ENCODE measurements at places on chromosomes 13 and 19.
A peak's percentile ranks its signal among the peaks of the same experiment; 100 is the strongest.

DNA sequence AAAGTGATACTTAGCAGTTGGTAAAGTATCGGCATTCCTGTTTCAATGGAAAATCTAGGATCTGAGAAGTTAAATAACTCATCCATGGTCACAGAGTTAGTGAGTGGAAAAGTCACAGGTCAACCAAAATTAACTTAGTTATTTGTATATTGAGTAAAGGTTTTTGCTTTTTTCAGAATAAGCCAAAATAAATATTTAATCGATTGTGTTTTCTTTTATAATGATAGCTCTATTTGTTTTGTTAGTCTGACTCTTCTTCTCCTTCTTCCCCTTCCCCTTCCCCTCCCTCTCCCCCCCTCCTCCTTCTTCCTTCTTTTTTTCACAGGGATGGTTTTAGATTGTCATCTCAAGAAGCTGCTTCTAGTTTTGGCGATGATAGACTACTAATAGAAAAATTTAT, 173.5 kb downstream of the PCCA start:
- no peak for DNase-seq

DNA sequence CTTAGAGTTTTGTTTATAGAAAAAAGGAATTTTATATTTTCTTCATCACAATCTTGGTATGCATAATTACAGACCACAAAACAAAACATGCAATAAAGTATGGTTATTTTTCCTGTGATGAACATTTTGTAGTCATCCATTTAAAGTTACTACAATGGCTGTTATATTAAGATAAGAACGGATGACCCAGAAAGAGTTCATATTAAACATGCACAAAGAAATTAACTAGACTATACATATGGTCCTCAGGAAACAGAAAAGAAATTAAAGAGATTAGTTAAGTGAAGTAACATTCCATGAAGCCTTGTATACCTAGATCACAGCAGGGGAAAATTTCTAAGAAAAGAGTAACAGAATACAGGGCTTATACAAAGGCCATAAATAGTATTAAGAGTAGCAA, 36.8 kb downstream of the RBM26 start:
- DNase-seq: no peak

DNA sequence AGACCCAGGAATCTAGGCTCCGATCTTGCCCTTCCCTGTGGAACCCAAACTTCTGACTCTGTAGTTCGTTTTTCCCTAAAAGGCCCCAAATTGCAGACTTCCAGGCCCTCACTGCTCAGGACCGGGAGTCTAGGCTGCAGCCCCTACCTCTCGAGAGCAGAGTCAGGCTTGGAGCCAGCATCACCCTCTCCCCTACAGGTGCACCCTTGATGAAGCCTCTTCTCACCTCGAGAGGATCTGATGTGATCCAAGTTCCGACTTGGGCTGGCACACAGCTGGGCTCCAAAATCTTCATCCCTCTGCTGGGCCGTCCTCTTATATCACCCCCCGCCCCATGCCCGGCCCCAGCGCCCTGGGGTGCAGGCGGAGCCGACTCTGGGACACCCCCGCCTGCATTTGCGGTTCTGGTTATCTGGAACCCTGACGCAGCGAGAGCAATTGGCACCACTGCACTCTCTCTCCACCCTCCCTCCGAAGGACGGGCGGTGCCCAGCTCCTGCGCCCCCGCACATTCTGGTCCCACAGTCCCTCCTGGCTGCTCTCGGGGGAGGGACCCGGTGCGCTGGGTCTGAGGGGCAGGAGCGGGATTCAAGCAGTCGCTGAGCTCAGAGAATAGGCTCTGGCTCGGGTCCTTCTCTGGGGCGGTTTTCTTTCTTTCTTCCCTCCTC, at the start of gene KLK7:
TSS of gene KLK7 (minus strand) at position 293 of the 668 bp plus-strand sequence. CDS start 1,518 bp downstream, outside the sequence.
- DNase-seq: no peak

DNA sequence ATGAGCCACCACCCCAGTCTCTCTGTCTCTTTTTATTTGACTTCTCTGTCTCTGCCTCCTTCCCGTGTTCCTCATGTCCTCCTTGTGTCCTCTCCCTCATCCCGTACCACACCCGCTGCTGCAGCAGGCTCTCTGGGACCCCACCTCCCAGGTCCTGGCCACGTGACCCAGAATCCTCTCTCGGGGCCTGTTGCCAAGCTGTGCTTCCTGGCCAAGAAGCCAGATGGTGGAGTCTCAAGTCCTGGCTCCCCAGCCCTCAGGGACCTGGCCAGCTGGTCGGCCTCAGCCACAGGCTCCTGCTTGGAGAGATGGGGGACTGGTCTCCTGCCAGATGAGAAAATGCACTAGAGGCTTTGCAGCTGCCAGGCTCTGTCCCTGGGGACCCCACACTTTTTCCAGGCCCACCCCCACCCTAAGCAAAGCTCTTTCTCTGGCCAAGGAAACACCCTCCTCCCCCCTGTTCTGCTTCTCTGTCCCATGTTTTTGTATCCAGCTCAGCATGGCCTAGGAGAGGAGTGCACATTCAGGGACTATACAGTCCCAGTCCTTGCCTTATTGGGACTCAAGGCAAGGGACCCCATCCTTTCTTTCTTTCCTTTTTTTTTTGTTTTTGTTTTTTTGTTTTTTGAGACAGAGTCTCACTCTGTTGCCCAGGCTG, 34.3 kb upstream of the SHKBP1 start:
- peak; percentile 29 for DNase-seq

DNA sequence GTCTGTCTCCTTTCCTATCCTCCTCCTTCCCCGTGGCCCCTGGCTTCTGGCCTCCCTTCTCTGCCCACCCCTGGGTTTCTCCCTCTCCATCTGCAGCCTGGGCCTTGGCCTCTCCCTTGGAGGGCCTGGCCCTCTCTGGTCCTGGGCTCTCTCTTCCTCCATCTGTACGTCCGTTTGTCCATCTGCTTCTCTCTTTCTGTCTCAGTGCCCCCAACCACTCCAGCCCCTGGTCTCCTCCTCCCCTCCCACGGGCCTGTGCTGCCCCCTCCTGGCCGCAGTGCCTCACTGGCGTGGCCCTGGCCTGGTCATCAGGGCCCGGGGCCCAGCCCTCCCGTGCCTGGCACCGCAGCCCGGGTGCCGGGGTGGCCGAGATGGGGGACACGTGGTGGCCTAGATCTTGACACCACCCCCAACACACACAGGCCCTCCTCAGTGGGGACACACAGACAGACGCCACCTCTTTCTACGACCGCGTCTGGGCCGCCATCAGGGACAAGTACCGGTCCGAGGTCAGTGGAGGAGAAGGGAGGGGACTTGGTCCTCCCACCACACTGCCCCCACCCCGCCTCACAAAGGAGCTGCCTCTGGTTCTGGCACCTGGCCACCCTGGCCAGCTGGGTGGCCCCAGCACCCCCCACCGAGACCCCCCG, 11.3 kb downstream of the PRKCSH start:
- peak; percentile 87 for DNase-seq

DNA sequence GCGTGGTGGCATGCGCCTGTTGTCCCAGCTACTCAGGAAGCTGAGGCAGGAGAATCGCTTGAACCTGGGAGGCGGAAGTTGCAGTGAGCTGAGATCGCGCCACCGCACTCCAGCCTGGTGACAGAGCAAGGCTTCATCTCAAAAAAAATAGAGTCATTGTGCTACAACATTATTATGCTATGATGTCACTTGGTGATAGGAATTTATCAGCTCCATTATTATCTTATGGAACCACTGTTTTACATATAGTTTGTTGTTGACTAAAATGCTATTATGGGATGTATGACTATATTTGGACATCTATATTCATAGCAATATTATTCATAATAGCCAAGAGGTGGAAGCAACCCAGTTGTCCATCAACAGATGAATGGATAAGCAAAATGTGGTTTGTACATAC, 26.4 kb upstream of the SLC7A1 start:
- no peak for DNase-seq

GRCh38 chr19:42175952-42176648, 41.4 kb downstream of the DEDD2 start:
- no peak for DNase-seq

DNA sequence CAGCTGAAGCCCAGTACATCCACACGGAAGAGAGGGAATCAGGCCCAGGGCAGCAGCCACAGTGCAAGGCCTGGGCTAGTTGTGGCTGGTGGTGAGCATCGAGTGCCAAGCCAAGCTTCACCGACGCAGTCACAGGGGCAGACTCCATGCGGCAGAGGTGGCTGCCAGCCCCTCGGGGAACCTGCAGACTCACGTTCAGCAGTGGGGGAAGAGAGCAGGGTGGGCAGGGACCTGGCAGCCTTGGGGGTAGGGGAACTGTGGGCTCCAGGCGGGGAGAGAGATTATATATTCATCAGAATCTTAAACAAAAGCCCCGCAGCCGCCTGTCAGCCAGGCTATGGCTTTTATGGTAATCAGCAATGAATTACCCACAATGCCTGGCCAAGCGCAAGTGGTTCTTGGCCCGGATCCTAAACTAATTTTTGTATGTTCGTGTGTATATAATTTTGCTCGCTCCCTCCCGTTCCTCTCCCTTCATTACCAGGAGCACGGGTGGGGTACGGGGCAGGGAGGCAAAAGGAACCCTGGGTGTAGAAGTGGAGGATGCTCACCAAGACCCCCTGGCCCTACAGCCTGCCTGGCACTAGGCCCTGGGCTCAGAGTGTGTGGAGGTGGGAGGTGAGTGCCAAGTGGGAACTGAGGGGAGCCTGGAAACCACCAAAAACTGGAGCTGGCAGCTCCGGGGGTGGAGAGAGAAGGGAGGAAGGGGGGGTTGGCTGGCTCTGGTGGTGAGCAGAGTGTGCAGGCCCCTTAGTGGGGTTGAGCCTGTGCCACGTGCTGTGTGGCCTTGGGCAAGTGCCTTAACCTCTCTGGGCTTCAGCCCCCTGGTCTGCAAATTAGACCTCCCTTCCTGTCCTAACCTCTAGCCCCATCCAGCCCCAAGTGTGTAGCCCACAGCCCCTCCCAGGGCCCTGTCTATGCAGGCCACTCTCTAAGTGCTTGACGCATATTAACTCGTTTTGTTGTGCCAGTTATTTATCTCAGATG, 31.9 kb downstream of the PTPRS start:
- DNase-seq: peak; percentile 72

DNA sequence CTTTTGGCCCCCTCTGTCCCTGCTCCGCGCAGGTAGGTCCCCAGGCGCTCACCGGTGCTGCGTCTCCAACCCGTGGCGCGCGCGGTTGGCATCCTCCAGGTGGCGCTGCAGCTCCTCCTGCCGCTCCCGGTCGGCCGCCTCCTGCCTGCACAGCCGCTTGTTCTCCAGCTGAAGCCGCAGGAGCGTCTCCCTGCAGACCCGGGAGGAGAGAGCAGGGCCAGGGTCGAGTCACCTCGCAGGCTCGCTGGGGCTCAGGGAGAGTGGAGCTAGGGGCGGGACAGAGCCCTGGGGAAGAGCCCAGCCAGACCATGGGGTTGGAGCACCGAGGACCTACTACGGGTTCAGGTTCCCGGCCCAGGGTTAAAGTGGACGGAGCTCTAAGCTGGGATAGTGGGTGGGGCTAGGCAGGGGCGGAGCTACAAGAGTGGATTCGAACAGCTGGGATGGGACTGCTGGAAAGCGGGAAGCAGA, 9.3 kb downstream of the HOOK2 start:
- peak; percentile 40 for DNase-seq

DNA sequence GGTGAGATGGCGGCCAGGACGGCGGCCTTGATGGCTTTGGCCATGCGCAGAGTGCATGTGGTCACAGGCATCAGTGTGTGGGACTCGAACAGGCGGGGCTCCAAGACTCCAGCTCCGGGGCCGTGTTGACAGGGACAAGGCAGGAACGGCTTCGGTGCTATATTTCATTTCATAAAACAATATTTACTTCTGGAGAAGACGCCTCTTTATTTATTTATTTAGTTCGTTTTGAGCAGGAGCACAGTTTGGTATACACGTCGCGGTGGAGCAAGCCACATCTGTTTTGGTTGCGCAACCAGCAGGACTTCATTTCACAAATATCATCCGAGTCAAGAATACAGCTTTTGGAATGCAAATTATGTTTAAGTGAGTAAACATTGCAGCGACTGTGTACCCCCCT, 166.7 kb upstream of the TSHZ3 start:
- no peak for DNase-seq

DNA sequence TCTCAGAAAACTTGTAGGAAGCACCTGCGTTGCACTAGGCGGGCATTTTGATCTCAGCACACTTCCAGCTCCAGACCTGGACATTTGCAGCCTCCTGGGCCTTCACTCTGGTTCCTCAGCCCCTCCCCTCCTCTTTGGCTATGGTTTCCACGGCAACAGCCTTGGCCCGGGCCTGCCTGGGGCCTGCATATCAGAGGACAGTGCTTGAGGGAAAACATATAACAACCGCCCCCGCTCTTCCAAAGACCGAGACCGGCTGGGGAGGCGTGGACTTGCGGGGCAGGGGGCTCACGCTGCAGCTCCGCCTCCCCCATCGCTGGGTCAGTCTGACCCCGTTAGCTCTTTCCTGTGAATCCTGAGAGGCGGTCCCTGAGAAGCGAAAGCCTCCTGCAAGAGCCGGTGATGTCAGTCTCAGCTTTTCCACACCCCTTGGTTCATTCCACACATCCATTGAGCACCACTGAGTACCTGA, 125.7 kb upstream of the PEG3 start:
- DNase-seq: no peak

DNA sequence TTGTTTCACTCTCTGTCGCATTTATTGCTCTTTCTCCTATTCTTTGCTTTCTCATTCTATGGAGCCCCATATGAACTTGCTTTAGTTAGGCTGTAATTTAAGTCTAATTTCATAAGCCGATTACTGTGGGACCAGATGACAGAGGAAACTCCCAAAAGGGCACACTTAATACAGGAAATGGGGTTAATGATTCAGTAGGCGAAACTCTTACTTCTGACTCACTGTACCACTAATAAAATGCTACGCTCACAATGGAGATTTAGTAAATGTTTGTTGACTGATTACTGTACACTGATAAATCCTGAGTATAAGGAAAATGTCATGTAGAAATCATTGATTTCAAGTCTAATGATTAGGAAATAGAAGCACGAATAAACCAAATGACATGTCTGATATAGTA, 276.4 kb downstream of the KLF5 start:
- no peak for DNase-seq

DNA sequence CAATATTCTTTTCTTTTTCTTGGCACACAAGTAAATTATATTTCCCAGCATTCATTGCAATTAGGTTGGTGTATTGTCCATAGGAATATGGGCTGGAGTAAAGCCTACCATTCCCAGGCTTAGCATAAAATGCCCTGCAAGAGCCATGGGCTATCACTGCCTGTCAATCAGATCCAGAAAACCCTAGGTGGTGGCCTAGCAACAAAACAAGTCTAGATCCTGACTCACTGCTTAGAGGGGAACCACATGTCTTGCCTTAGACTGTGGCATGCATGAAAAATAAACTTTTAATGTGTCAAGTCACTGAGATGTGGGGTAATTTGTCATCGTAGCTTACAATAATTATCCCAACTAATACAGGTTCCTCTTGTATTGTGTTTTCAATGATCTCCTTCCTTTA, 16.2 kb downstream of the SOX21 start:
- DNase-seq: no peak

- DNase-seq: no peak
Measured at GRCh38 chr19:54521022-54521859, 18.6 kb downstream of the LAIR2 start.

All from C1 segment of cervical spinal cord (tissue), 14 donors.